ENCODE measurements at places on chromosomes 1 and 21.
A peak's percentile ranks its signal among the peaks of the same experiment; 100 is the strongest.

GRCh38 chr1:223802032-223802431, 43.7 kb downstream of the TP53BP2 start:
- no peak for DNase-seq

DNA sequence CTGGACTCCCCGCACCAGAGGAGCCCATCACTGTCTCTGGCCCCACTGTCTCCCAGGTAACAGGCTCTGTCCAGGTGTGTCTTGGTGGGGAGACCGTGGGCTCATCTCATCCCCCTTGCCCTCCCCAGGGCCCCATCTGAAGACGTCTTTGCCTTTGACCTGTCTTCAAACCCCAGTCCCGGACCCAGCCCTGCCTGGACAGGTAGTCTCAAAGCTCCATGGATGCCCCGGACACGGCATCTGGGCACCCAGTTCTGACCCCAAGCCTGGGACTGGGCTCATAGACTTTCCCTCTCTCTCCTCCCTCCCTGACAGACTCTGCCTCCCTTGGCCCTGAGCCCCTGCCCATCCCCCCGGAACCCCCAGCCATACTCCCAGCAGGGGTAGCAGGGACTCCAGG, 6.3 kb upstream of the CATSPER4 start:
- DNase-seq: no peak

DNA sequence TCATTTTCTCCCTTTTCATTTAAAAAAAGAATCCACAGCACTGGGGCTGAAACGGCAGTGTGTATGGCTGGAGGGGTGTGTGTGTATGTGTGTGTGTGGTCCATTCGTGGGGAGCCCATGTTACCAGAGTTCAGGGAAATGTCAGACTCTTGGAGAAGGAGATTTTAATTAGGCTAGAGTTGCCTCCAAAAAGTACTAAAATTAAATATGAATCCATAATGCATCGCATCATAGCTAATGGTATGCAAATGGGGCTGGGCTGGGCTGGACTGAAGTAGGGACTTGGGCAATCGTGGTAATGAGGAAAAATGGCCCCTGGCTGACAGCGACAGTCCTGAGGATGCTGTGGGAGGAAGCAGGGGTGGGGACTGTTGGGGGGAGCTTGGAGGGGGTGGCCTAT, 24.8 kb downstream of the GRIK3 start:
- no peak for DNase-seq

- no peak for DNase-seq
Measured at GRCh38 chr1:55585402-55585792, 370.2 kb upstream of the USP24 start.

DNA sequence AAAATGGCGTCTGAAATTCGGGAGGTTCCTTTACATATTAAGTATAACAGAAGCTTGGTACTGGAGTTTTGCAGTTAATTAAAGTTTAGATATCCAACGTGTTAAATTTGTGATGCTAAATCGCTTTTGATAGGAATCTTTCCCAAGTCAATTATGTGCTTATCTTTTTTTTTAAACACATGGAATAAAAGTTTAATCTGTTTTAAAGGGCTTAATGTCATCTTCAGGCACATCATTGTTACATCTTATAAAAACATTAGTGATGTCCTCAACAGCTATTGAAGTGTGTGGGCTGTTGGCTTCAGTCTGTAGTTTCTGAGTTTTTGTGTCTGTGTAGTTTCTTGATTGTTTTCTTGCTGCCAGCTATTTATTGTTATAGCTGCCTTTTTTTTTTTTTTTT, 5.3 kb downstream of the FMN2 start:
- DNase-seq: no peak

DNA sequence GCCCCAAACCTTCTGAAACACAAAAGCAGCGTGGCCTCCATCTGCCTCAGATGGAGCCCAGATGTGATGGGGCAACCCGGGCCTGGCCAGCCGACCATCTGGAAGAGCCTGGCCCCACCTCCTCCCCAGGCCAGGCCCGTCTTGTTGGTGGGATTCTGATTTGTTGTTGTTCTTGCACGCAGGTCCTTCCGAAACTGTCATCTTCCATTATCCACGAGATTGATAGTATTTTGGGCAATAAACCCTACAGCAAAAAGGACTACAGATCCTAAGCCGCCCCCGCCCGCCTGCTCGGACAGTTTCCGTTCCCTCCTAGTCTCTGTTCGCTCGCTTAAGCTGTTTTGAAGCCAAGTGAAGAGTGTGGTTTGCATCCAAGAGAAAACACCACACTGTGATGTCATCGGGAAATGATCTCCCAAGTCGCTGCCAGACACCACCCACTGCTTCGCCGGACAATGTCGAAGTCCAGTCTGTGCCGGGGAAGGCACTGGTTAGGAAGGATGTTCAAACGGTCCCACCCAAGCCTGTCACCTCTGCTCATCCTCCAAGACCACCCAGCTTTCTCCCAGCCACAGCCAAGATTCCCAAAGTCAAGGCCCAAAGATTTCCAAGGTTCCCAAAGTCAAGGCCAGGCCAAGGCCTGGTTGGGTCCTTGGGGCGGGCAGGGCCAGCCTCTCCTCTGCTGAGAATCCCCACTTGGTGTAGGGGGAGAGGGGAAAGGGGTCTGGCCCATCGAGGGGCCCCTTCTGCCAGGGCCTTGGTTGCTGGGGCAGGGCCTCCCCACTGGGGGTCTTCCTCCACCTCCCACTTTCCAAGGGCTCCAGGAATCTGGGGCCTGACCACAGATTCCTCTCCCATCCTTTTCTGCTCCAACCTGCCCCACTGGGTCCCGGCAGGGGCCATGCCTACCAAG, 52.9 kb downstream of the KCNAB2 start:
- DNase-seq: no peak

GRCh38 chr1:233993651-233994050, 89.2 kb downstream of the SLC35F3 start:
- peak; percentile 74 for DNase-seq

DNA sequence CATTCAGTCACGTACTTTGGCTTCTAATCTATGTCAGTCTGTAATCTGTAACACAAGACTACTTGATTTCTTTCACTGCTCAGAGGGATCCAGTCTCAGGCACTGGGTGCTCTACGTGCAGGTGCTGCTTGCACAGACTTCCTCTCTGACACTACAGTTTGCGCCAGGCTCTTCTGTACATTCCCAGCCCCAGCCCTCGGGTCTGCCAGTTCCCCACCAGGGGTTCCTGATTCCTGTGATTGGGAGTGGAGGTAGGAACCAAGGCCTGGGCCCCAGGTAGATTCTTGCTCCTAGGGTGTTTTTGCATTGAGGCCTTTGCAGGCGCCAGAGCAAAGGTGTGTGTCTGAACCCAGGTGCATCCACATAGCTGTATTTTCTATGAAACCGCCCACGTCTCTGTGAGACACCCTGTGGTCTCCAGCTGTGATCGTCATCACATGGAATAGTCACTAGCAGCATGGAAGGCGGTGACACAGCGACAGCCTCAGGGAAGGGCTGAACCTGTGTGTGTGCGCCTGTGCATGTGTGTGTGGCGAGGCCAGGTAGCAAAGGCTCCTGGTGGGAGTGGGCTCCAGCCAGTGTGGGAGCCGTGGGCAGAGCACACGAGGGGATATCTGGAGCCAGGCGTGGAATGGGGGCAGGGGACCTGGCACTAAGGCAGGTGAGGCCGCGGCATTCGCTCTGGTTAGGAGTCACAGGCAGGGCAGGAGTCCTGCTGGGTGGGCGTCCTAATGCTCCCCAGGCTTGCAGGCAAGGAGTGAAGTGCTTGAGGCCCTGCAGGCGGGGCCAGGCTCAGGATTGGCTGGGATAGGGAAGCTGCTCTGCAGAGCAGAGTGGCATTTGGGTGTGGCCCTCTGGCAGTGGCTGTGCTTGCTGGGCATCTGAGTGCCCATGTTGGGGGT, 5.2 kb downstream of the GJC2 start:
- DNase-seq: peak; percentile 49

DNA sequence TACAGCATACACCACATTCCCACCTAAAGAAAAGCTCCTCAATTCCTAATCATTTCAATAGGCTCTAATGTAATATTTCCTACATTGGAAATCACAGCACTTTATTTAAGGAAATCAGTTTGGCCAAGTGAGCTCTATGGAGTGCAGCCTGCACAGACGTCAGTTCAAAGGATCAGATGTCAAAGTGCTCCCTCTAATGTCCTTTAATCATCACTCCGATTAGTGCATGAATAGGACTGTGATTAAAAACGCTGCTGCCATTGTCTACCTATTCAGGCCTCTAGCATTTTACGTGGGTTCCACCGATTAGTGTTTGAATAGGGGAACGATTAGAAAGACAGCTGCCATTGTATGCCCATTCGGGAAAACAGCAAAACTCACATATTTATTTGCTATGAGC, 50.2 kb downstream of the DPYD start:
- no peak for DNase-seq

- DNase-seq: no peak
Measured at GRCh38 chr21:37742115-37742514, 174.1 kb downstream of the KCNJ6 start.

GRCh38 chr1:101379950-101380349, 143.1 kb downstream of the S1PR1 start:
- DNase-seq: no peak

GRCh38 chr21:20698585-20698984, 299.6 kb upstream of the NCAM2 start:
- no peak for DNase-seq

GRCh38 chr1:116568662-116569380, 2.0 kb downstream of the CD58 start:
- no peak for DNase-seq

All from A172 (cell line).